ENCODE measurements at places on chromosomes 12 and 14. TPM values are rescaled to one million over a fixed set of nuclear protein-coding genes. Genes with fewer than 3 reads are reported as not detected.

Gene MYF6
- total RNA-seq = 0.52 TPM

Gene LRTM2
- not detected for total RNA-seq

Gene NRXN3
- 2.9 TPM for total RNA-seq

DNA sequence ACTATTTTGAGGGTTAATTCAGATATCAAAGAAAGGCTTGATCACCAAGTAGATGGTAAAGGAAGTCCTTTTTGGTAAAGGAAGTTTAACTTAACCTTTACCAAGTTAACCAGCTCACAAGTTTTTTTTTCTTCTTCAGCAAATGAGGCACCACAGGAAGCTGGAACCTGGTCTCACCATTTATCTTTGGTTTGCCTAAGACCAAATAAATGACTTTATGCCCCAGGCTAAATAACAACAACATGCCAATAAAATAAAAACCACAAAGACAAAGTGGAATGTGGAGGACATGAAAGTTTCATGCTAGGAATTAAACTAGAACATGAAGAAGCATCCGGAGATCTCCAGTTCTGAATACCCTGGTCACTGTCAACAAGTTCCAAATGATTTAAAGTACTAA, 116.8 kb upstream of the PRICKLE1 start:
- DNase-seq = peak; percentile 58

DNA sequence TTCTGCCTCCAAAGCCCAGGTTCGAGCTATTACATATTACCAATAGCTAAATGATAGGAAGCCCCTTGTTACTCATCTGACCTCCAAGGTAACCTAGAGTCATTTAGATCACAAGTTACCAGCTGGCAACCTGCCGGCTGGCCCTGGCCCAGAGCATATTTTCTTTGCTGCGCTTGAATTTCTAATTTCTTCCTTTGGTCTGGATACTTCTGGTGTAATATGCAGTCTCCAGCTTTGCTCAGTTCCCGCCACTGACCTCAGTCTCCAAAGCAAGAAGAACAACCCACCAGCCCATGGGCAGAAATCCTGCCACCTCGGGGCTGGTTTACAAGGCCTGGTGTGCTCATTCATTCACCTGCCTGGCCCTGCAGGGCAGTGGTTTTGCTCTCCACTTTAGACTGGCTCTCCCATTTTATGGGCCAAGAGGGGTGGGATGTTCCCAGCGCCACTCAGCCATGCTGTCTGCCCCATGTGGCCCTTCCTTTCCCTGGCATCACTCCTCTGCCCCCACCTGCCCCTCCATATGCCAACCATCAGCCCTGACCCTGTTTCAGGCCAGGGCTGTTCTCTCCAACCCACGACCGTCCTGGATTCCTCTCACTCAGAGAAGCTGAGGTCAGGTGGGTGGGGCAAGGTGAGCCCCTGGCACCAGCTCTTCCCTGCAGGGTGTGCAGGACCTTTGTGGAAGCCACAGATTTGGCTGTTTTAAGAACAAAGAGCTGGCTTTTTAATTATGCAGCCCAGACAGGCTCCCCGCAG, 76.0 kb downstream of the PRIMA1 start:
- no peak for DNase-seq

GRCh38 chr12:80121661-80122060, 22.3 kb downstream of the OTOGL start:
- DNase-seq = no peak

DNA sequence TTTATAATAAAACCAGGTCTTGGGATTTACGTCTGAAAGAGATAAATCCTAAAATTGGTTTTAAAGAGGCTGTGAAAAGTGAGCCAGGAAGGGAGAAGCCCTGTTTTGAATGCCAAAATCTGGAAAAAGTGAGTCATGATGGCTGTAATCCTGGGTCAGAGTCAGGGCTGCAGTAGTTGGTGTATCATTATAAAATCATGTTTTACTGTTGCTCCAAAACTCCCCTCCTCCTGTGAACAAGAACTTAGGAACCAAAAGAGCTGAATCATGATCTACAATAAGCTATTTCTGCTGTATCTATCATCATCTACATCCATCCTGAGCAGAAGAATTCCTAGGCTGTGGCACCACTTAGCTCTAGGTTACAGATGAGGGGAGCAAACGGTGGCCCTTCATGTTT, 79.3 kb downstream of the LMO3 start:
- DNase-seq = peak; percentile 6

GRCh38 chr14:26917086-26917485, 319.3 kb upstream of the NOVA1 start:
- DNase-seq = peak; percentile 56

GRCh38 chr12:119634743-119635142, 33.2 kb upstream of the PRKAB1 start:
- no peak for DNase-seq

GRCh38 chr12:107079172-107080011, 14.0 kb downstream of the CRY1 start:
- DNase-seq = peak; percentile 51

GRCh38 chr14:75022655-75023054, 19.9 kb downstream of the EIF2B2 start:
- peak; percentile 16 for DNase-seq

- DNase-seq = no peak
Observed at GRCh38 chr12:47616440-47616839, 89.4 kb downstream of the RPAP3 start.
